ENCODE measurements at places on chromosomes 4 and X. TPM values are rescaled to one million over a fixed set of nuclear protein-coding genes. Genes with fewer than 3 reads are reported as not detected.

Gene YIPF7
- not detected for total RNA-seq

Gene MAGED4
- 0.24 TPM for total RNA-seq

Gene AFM
- not detected for total RNA-seq

Gene CXCR3
- 66.1 TPM for total RNA-seq

Gene IL2RG
- 312 TPM for total RNA-seq

Gene SSX2B
- total RNA-seq, result not detected

Gene CT45A10
- total RNA-seq, result not detected

Gene GPC3
- total RNA-seq, result not detected

Gene PPBP
- total RNA-seq, result not detected

Gene NAT8L
- total RNA-seq, result 0.55 TPM

Gene SHOX
- not detected for total RNA-seq
